ENCODE measurements at places on chromosomes 3 and 15. TPM values are rescaled to one million over a fixed set of nuclear protein-coding genes. Genes with fewer than 3 reads are reported as not detected.

GOLGA6D gene
- polyA plus RNA-seq: 0.05 TPM

RPL39L gene
- polyA plus RNA-seq: 7.6 TPM

SQOR gene
- polyA plus RNA-seq: 33.5 TPM

ENTPD3 gene
- polyA plus RNA-seq: 1.2 TPM

SLC27A2 gene
- polyA plus RNA-seq: 1.4 TPM

HYAL2 gene
- polyA plus RNA-seq: 32.7 TPM
